Adrenal gland (tissue), 19 donors: ENCODE measurements at places on chromosomes 5 and 9.

GRCh38 chr9:130604295-130604694 lies 24.9 kb downstream of the FUBP3 start:
- DNase-seq = no peak

- DNase-seq = no peak
These were observed 193.8 kb downstream of the GADD45G start for GRCh38 chr9:89798547-89799120.

- DNase-seq = no peak
These were observed 43.5 kb upstream of the TCF7 start for GRCh38 chr5:134070725-134071613.

- DNase-seq = no peak
These were observed 9.7 kb upstream of the ORM1 start for GRCh38 chr9:114313186-114313585.

GRCh38 chr9:1100945-1101344 lies 50.8 kb downstream of the DMRT2 start:
- DNase-seq = peak; percentile 16

DNA sequence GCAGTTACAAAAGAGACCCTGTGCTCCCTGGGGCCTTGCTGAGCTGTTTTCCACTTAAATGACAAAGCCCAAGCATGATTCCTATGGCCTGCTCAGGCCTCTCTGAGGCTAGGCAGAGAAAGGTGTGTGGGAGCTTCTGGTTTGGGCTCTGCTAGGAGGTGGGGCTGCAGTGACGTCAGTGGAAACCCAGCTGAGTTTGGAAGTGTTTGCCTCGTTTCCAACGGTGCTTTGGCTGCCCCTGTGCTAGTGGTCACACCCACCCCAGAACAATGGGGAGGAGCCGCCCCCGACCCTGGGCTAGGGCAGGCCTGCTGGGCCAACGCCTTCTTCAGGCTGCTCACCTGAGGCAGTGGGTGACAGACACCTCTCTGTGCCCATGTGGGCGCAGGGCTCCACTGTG lies 10.4 kb downstream of the ANGPTL2 start:
- no peak for DNase-seq

DNA sequence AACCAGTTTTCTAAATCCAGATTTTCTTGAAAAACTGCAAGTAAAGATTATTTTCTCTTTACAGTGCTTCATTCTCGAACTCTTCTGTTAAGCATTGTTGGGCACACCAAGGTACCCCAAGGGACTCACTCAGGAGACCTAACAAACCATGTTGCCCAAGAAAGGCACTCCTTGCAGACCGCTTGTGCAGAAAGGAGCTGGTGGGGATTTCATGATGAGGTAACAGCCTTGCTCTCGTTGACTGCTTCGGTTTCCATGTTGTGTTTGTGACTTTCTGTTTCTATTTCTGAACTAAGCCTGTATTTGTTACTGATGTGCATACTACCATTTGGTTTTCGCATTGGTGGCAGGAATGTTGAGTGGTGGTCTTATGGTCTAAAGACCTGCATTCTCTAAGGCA lies 266.6 kb upstream of the DAP start:
- DNase-seq = no peak

DNA sequence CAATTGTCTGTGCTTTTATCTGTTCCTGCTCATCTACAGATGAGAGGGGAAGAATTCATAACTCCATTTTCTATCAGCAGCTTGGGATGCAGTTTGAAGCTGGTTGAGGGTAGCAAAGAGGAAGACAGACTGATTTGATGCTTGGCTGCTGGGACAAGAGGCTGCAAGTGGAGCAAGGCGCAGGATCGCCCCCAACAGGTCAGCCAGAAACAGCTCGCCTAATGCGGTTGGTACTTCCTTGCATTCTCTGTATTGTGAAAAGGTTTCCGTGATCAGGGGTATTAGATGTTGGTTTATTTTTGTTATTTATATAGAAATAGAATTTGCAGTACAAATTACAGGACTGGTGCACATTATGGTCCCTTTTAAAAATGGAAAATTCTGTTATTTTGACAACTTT lies 40.6 kb downstream of the ZNF883 start:
- peak; percentile 4 for DNase-seq

DNA sequence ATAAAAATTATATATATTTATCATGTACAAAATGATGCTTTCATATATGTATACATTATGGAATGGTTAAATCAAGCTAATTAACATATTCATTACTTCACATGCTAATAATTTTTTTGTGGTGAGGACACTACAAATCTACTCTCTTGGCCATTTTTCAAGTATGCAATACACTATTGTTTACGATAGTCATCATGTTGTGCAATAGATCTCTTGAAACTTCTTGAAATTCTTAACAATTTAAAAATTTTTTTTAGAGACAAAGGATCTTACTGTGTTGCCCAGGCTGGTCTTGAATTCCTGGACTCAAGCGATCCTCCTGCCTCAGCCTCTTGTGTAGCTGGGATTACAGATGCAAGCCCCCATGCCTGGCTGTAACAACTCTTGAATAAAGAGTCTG lies 45.2 kb upstream of the SHOC1 start:
- DNase-seq = no peak

DNA sequence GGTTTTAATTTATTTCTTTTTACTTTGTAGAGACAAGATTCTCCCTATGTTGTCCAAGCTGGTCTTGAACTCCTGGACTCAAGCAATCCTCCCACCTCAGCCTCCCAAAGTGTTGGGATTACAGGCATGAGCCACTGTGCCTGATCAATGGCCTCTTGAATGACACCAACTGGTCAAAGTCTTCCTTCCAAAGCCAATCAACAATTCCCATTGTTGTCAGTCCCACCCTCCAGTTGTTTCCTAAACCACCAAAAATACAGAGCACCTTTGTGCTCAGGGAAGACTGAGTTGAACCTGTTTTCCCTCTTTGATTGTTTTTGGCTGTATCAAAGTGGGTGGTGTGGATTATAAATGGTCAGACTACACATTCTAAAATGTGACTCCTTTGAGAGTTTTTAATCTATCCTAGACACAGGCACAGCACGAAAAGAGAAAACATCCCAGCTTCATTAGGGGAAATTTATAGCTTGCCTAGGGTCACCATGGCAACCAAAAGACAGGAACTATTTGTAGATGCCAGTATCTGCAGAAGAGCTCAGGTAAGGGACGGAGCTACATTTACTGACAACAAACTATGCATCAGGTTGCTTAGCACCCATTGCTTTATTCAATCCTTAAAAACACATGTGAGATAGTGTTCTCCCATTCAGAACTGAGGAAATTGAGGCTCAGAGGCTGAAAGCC lies 27.6 kb upstream of the ATP6V1G1 start:
- DNase-seq = no peak

DNA sequence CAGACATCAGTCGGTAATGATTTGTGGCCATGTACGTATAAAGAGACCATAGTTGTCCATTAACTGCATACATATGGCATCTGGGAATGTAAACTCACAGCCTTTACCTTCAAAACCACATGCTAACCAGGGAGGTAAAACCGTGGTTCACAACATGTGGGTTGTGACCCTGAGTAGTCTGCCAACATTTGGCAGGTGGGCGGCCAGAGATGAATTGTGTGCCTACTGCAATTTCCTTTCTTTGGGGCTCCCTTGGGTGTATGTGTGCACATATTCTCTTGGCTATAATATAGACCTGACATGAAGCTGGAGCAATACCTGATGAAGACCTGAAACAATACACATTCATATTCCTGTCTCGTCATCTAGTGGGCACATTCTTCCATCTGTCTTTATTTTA lies 396.0 kb downstream of the MLLT3 start:
- no peak for DNase-seq

GRCh38 chr5:139100825-139101224 lies 97.3 kb downstream of the SIL1 start:
- DNase-seq = no peak

GRCh38 chr9:21584890-21585289 lies 102.8 kb upstream of the IFNE start:
- DNase-seq = no peak

DNA sequence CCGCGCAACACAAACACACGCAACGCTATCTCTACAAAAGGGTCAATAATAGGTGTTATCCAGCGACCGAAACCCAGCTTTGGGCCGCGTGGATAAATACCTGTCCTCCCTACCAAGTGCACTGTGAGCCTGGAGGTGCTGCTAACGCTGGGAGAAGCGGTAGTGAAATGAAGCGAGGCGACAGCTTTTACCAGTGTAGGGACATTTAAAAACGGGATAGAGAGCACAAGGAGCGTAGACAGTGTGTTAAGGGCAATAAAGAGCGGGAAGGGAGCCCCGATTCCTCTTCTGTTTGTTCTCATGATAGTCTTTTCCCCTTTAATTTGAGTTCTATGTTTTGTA lies 421 bp upstream of the DEPDC1B start:
- DNase-seq = no peak

DNA sequence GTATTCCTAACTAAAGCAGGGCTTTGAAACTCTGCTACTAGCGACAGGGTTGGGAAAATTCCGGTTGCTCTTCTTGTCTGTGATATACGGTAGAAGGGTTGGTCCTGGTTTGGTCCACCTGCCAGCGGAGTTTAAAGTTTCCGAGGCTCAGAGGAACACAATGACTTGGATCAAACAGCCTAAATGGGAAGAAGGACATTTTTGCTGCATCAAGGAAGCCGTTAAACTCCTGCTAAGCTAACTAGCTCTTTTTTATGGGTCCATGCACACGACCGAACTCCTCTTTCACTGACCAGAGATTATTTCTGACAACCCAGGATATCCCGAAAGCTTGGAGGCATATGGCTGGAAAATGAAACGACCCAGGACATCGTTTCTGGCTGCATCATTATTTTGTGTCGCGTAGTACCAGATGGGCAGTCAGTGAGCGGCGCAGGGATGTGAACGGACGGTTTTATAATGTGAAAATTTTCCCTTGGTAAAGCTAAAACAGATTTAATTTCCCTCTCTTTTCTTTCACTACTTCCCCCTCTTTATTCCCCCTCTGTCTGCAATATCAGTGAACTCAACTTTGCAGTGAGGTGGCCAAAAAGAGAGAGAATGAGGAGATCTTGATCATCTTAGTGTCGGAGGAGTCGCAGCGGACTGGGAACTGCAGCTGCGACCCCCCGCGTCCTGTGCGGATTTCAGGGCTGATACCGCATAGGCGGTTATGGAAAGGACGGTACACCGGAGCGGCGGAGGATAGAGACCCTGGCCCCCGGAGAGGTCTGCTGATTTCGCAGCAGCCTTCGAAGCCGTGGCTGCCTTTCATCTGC lies at the start of gene LURAP1L:
LURAP1L (plus strand) TSS at position 160 of the 818 bp plus-strand sequence. CDS start 696 bp downstream, outside the sequence.
- DNase-seq = peak; percentile 79

DNA sequence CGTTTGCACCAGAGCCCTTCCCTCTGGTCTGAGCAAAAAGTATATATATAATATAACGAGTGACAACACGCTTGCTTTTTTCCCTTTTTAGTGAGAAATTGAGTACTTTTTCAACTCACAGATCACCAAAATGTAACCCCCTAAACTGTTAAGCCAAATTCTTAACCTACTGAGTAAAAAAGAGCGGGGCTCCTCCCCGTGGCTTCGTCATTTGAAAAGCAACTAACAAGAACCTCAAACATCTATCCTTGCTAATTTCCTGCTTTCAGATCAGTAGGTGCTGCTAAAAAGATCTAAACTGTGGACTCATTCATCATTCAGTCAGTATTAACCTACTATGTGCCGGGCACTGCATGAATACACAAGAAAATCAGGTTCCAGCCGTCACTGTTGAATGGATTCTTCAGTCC lies 1.0 kb upstream of the PTBP3 start:
- DNase-seq = no peak

DNA sequence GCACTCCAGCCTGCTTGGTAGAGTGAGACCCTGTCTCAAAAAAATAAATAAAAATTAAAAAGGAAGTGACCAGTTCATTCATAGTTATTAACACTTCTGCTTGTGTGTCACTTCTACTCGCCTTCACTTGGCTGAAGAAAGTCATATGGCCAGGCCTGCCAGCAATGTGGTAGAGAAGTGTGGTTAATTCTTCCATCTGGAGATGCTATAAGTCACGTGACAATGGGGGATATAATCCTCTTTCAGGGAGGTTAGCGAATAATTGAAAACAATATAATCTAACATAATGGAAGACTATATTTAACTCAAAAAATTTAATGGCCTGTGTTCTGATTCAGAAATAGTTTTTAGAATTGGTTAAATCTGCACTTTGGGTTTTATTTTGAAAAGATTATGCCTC lies 305.6 kb downstream of the DOCK8 start:
- DNase-seq = no peak

- no peak for DNase-seq
These were observed 306.5 kb downstream of the MAN2A1 start for GRCh38 chr5:109996246-109996645.

DNA sequence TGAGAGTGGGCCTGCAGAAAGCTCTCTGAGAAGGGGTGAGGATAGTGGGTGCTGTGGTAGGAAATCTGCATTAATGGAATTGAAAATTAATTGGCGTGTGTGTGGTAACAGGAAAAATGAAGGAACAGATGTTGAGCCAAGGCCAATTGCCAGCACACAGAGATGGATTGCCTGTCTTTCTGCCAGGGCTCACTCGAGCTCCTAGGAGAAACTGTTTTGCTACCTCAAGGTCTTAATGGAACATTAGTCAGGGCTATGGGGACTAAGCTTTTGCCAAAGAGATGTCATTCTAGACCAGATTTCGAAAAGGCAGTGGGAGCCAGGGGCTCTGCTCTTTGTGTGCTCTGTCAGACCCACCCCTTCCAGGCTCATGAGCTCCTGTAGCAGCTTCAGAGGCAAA lies 124.0 kb upstream of the EFNA5 start:
- DNase-seq = peak; percentile 22

DNA sequence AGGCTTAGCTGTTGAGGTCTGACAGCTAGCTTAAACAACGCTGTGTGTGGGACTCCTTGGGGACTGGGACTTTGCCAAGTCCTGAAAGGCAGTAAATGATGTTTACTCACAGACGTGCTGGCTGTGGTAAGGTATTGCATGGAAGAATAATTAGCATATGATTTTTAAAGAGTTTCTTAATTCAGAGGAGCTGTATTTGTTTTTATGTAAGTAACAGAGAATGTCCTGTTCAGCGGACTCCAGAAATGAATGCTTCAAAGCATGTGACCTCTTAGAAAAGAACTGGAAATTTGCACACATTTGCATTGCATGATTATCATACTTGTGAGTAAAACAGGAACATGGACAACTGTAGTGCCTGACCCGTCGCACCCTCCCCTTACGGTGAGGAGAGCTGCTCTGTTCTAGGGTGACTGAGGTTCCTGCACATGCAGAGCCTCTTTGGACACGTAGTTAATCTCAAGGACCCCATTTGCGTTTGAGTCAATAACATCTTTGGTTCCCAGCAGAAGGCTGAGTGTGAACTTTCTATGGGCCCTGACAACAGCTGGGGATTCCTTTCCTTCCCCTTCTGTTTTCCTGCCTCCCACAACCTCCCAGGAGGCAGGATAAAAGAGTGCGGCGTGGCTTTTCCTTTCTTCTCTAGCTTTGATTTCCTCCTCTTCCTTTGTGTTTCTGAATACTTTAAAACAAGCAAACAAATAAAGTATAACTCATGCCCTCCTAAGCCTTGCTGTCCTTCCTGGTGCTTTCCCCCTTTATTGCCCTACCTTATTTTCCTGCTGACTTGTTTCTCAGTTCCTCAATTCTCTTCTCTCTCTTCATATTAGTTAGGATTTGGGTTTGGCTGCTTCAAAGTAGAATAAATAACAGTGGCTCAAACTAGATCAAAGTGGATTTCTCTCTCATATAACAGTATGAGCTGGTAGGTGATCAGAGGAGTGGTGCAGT lies 157.2 kb upstream of the CD180 start:
- DNase-seq = no peak
